ENCODE measurements at places on chromosomes 3 and 15.

DNA sequence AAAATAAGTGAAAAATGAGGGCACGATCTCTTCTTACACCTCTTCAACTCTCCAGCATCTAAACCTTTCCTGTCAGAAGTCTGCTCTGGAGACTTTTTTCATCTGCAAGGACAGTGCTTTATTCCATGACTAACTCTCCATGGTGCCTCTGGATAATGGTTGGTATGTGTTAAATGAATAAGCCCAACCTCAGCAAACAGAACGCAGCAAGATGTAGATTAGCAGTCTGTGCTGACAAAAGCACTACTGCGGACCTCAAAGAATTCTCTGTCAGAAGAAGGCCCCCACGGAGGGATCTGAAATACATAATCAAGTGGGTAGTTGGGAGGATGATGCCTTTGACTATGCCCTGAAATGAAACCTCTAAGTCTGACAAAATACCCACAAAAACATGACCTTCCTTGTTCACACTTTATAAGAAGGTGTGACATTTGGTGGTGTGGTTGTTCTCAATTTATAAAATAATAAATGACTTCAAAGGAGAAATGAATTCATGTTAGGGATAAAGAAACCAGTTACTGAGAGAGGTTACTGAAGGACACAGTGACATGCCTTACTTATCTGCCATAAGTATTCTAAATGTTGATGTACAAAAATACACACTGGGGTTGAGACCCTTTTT is 43.2 kb upstream of the ADCY5 start:
- no peak for DNase-seq

GRCh38 chr3:50318615-50319014 is 3.9 kb downstream of the HYAL2 start:
- no peak for DNase-seq

DNA sequence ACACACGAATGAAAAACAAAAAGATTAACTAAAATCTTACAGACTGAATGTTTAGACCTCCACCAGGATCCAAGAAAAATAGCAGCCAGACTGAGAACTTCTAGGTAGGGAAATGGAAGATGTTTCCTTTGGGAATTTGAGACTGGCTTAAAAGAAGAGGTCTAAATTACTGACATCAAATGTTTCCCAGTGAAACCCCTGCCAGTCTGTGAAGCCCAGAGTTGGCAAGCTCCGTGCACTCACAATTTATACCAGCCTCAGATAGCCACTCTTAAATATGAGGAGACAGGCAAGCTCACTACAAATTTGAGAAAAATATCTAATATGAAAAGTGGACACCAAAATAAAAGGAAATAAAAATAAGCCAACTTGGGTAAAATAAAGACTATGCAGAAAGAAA is 700.5 kb upstream of the ZNF385D start:
- DNase-seq, result no peak

DNA sequence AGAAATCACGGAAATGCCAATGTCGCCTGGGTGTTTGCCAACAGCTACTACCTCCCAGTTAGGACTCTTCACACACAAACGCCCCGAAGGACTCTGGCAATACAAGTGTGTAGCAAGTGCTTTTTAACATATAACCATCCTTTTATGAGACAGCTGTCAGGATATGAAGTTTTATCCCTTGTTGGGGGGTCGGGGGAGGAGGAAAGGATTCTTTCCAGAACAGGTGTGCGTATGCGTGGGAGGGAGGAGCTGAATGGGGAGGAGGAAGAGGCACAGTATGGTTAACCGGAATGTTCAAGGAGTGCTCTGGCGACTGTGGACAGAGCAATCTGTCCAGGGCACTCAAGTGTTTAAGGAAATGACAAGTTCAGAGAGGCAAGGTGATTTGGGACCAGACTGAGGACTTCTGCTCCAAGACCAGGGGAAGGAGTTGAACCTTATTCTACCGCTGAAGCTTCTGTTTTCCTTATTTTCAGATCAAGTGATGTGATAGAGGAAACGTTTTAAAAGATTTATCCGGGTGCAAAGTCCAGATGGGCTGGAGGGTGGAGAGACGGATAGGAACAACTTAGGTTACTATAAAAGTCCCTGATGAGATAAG is 1.3 kb downstream of the TSPAN3 start:
- DNase-seq, result no peak

DNA sequence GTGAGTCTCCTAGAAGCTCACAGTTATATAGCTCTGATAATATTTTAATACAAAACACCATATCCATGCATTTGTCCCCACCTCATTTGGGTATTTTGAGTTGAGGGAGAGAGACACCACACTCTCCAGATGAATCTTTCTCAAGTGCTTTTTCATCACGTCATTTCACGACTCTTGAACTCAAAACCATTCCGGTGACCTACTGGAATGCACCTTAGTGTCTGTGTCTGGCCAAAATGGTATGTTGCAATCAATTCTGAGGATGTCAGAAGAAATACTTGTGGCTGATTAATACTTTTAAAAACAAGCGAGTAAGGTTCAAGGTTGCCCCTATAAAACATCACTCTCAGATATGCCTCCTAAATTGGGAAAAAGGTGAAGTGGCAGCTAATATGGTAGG is 352.6 kb upstream of the ICE2 start:
- no peak for DNase-seq

DNA sequence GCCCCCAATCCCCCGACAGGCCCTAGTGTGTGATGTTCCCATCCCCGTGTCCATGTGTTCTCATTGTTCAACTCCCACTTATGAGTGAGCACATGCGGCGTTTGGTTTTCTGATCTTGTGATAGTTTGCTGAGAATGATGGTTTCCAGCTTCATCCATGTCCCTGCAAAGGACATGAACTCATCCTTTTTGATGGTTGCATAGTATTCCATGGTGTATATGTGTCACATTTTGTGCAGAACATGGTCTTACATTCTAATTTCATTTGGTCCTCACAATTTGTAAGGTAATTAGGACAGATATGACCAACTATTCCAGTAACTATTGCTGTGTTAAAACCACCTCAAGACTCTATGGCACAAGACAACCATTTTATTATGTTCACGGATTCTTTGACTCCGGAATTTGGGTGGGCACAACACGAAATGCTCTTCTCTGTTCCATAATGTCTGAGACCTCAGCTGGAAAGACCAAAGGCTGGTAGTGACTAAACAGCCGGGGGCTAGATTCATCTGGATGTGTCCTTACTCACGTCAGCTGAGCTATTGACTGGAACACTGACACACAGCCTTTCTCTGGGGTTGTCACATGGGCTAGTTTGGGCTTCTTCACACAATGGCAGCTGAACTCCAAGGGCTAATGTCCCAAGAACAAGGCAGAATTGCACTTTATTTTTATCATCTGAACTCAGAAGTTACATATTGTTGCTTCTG is 13.6 kb upstream of the GLCE start:
- DNase-seq, result no peak

GRCh38 chr15:51726302-51727073 is 11.0 kb downstream of the LYSMD2 start:
- no peak for DNase-seq

DNA sequence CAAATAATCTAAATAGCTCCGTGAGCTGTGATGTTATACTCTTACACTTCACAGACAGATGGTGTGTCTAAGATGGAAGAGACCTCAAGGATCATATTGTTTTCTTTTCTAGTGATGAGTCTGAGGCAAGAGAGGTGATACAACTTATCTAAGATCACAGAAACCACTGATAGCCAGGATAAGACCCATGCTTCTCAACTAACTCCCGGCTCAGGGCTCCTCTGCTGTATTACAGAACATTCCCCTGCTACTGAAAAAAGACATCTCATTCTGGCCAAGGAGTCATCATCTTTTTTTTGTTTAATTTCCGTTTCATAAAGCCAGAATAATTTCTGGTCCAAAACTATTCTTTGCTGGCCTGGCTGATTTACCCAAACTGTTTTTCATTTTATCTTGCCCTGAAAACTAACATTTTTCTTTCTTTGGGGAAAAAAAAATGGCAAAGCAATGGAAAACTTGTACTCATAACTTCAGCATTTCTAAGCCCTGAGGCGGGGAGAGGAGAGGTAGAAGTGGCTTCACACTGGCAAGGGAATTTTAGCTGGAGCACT is 46.9 kb upstream of the GAP43 start:
- DNase-seq, result no peak

GRCh38 chr15:31867536-31868442 is 162.5 kb upstream of the CHRNA7 start:
- DNase-seq, result peak; percentile 43

DNA sequence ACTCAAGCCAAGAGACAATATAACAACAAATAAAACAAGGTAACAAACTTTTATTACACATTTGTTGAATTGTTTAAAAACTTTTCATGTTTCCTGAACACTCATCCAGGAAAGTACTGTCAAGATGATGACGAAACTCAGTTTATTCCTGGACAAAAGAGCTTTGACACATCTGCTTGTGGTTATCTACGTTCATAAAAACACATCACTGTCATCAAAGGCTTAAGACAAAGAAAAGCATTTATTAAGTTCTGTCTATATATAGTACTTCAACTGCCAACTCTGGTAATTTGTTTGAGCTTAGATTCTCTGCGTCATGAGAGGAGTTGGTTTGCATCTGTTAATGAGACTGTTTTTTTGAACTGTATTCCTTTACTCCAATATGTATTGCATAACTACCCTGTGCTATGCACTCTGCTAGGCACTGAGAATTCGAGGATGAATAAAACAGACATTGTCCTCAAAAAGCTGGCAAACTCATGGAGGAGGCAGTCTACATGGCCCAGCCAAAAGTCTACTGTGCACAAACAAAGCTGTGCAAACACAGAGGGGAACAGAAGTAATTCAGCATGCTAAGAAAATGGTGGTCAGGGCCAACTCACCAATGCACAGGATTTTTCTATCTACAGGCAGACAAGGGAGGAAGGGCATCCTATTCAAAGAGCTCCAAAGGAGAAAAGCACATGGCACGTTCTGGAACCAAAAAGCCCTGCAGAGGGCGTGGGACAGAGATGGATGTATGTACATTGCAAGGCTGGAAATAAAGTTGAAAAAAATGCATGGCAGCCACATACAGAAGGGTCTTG is 21.5 kb downstream of the PLD1 start:
- DNase-seq, result no peak
